ENCODE measurements at places on chromosomes 3 and 15.

DNA sequence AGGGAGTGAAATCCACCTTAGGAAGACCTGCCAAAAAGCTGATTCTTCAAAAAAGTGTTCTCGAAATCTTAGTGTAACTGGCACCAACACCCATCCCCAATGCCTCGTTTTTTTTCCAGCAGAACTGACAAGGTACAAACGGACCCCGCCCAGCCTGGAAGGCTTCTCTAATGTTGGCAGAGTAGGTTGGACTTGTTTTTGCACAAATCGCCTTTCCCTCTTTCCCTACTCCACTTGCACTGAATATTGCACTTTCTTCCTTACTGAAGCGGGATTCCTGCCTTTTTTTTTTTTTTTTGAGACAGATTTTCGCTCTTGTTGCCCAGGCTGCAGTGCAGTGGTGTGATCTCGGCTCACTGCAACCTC is 544 bp upstream of the TIMMDC1 start:
- peak; percentile 19 for DNase-seq

GRCh38 chr3:134619301-134619615 is 31.6 kb downstream of the KY start:
- no peak for DNase-seq

DNA sequence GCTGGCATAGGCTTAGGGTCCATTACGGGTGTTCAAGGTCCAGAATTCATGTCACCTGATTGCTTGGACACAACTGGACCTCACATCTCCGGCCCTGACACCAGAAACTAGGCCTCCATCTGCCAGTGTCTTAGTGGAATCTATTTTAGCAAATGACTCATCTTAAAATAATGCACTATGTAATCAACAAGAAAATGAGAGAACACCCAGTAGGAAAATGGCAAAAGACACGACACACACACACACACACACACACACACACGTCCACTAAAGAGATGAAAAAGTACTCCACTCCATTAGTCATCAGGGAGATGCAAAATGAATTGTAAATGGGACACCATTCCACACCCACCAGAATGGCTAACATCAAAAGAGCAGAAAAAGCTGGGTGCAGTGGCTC is 11.2 kb downstream of the APBA2 start:
- DNase-seq: peak; percentile 91

GRCh38 chr3:58441514-58442450 is 8.2 kb upstream of the PDHB start:
- no peak for DNase-seq

GRCh38 chr15:72379856-72380430 is 4.1 kb upstream of the HEXA start:
- no peak for DNase-seq

GRCh38 chr3:122403489-122403888 is 12.4 kb downstream of the WDR5B start:
- peak; percentile 55 for DNase-seq
